ENCODE measurements at places on chromosomes 12 and 14. TPM values are rescaled to one million over a fixed set of nuclear protein-coding genes. Genes with fewer than 3 reads are reported as not detected.

The GSC gene
- not detected for total RNA-seq

The PPP1R1A gene
- total RNA-seq, result not detected

GRCh38 chr14:105944632-105945610 lies 418.5 kb downstream of the TMEM121 start:
- DNase-seq, result peak; percentile 81

DNA sequence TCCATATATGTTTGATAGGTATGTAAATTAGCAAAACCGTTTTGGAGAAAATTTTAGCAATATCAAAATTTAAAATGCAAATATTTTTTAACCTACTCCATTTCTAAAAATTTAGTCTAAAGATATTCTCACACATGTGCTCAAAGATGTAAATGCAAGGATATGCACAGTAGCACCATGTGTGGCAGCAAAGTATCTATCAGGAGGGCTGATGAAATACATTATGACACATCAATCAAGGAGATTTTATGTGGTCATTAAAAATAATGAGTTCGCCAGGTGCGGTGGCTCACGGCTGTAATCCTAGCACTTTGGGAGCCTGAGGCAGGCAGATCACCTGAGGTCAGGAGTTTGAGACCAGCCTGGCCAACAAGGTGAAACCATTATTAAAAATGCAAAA lies 8.0 kb upstream of the C1R start:
- DNase-seq, result no peak

DNA sequence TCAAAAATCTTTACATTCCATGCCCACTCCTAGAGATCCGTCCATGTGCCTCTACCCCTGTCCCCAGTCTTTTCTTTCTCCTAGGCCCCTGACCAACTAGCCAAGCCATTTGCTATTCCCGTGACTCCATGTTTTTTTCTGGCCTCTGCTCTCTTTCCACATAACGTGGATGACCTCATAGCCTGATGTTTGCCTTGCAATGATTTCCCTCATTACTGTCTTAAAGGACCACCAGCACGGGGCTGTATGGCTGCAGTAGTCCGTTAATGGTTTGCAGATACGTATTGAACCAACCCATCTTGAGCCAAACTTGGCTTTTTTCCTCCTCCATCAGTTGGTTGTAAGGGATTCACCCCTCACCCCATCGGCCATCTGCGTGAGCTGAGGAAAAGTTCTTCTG lies 226.0 kb downstream of the PCNX1 start:
- DNase-seq, result no peak

- DNase-seq, result no peak
These were observed 974 bp downstream of the BTBD7 start for GRCh38 chr14:93331728-93332396.

- peak; percentile 50 for DNase-seq
These were observed 2.0 kb downstream of the BHLHE41 start for GRCh38 chr12:26122681-26123481.

GRCh38 chr14:63203618-63204406 lies 431 bp upstream of the RHOJ start:
- no peak for DNase-seq

DNA sequence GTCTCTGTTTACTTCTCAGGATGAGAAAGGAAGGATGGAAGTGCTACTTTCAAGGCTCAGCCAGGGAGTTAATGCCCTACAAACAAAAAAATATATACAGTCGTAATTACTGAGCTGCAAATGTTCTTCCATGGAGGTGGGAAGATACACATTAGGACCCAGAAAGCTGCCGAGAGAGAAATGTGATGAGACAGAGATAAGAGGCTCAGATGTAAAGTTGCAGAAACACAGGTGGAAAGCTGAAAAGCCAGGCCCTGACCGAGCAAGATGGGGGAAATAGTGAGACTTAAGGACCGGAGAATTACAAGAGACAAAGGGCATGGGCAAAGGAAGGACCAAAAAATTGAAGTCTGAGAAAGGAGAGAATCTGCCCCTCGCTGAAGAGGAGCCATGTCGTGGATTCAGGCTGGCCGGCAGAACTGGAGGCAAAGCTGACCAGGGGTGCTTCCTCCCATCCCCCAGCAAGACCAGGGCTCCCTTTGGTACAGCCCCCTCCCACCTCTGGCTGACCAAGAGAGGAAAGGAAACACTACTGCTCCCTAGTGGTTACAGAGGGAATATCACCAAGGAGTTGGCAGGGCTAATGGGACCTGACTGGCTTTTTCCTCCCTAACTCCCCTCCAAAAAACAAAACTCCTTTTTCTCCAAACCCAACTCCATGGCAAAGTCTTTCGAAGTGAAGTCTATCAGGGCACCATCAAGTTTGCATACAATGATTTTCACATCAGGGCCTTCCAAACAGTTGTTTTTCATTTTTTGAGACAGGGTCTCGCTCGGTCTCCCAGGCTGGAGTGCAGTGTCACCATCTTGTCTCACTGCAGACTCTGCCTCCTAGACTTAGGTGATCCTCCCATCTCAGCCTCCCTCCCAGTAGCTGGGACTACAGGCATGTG lies 12.1 kb downstream of the ZFHX2 start:
- DNase-seq, result peak; percentile 15

GRCh38 chr12:2959192-2959504 lies at the start of gene TEAD4:
Gene TEAD4 (plus strand): TSS chr12:2959397.
- DNase-seq, result peak; percentile 22
